ENCODE measurements at places on chromosomes 6 and 20.
A peak's percentile ranks its signal among the peaks of the same experiment; 100 is the strongest.

DNA sequence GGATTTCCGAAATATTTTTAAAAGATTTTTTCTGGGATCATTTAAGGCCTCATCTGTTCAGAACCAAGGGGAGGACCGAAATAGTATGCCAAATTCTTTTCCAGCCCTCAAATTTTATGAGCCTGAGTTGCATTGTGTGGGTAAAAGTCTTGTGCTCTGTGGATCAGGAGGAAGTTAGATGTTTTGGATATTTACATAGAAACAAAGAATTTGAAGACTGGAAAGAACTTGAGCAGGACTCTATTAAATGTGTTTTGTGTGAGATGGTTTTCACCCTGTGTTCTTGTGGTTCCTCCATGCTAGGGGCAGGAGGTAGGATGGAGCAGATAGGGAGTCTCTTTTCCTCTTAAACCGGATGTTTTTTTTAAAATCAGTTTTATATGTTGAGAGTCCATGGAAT is 329.1 kb downstream of the LAMA2 start:
- DNase-seq, result no peak

GRCh38 chr20:48164566-48165400 is 379.5 kb upstream of the SULF2 start:
- DNase-seq, result no peak

- no peak for DNase-seq
These were observed 8.6 kb downstream of the BYSL start for GRCh38 chr6:41929924-41930323.

DNA sequence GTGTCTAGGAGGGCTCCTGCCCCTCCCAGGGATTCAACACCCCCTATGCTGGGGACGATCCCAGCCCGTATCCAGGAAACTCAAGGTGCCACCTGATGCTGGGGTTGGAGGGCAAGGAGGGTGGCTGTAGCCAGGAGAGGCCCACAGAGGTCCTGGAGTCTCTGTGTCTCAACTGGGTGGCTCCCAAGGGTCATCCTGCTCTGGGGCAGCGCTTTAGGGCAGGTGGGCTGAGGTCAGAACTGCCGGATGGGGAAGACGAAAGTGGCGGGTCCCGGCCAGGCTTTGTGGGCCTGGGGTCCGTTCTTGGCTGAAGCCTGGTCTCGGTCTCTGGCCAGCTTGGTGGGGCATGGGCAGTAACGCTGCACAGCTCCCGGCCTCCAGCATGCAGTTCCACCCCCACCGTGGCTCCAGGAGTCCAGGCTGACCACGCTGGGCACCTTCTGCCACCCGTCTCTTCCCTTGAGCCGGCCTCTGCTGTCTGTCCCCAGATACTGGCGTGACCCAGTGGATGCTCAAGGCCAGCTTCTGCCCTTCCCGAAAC is 2.8 kb upstream of the COL20A1 start:
- DNase-seq, result no peak

GRCh38 chr6:150230164-150230561 is 87.3 kb downstream of the PPP1R14C start:
- DNase-seq, result no peak

DNA sequence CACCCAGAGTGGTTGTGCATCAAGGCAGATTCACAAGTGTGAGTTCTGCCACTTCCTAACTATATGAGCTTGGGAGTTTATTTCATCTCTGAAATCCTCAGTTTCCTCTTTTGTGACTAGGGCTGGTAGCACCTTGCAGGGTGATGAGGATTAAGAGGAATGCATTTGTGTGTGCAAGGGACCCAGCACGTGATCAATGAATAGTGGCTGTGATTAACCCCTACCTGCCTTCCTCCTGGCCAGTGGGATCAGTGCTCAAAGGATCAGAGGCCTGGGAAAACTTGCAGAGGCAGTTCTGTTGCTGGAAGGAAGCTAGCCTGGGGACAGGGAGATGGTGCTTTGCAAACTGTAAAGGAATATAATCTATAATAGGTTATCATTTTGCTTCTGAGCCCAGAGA is 7.3 kb downstream of the SDC4 start:
- no peak for DNase-seq

- DNase-seq, result no peak
These were observed 43.4 kb downstream of the SLC23A2 start for GRCh38 chr20:4957939-4958362.

DNA sequence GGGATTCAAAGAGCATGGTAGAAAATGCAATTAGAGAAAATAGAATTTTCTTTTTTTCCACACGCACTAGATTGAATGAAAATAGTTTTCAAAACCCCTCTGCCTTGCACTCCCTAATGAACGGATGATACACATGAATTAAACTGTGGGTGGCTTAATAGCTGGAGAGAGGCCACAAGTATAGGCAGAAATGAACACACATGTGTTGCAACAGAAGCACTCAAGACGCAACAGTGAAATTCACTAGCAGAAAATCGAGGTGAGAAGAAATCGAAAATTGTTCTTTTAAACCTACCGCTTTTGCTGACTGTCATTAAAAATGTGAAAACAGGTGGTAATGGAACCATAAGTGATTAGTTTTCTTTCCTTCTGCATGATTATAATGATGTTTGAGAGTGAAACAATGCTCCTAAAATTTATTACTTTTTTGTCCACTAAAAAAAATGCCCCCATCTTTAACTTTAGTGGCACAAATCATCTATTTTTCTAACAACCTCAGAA is 80.1 kb upstream of the SHLD1 start:
- no peak for DNase-seq

DNA sequence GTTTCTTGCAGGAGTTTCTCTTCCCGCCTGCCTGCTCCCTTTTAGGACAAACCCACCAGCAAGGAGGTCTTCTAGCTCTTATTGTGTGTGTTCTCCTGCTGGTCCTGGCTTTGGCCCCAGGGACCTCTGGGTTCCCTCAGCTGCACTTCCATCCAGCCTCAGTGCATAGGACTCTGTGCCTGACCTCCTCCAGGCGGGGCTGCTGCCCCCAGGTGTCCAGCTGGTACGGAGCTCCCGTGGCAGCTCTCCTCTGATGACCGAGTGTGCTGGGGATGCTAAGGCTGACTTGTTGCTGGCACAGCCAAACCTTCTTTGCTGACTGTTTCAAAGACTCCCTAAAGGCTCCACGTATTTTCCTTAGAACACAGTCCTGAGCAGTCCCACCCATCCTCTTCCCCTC is 167.6 kb upstream of the PROKR2 start:
- no peak for DNase-seq

DNA sequence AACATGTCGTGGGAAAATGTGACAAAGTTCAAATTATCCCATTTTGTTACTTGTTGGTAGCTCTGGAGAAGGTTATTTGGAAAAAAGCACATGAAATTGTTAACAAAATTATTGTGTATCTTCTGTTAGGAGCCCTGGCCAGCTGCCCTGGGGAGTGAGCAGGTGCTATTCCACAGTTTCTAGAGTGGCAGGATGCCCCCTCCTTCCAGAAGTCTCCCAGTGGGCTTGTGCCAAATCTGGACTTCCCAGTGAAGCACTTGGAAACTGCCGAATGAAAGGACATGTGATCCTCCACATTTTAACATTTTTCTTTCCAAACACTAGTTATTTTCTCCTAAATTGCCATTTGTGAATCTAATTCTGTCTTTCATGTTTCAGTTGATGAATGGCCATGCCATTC is 66.9 kb upstream of the CLDN20 start:
- no peak for DNase-seq

DNA sequence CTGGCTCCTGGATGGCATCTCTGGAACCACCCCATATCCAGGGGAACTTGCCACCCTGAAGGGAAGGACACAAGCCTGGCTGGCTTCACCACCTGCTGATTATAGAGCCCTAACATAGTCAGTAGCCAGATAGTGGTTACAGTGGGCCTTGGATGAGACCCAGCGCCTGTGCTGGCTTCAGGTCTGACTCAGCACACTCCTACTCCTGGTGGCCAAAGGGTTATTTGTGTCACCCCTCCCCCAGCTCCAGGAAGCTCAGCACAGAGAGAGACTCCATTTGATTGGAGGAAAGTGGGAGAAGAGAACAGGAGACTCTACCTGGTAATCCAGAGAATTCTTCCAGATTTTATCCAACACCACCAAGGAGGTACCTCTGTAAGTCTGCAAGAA is 12.8 kb downstream of the SNX14 start:
- no peak for DNase-seq

DNA sequence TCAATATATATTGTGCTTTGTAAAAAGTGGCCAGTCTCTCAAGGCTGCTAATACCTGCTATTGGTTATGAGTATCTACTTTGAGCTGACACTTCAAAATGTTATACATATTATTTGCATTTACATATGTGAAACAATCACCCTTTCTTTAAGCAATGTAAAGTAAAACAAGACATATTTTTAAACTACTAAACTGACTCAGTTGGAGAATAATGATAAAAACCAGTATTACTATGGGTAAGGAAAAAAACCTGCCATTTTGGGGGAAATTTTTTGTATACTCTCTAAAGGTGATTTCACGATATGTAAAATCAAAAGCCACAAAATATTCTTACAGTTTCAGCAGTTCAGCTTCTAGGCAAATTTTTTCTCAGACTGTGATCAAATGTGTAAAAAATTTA is 232.3 kb downstream of the PRL start:
- no peak for DNase-seq

- no peak for DNase-seq
These were observed 1.0 kb downstream of the COL20A1 start for GRCh38 chr20:63293871-63294535.

- no peak for DNase-seq
These were observed 359.2 kb downstream of the GJA1 start for GRCh38 chr6:121794630-121795029.

- no peak for DNase-seq
These were observed 104.0 kb downstream of the GJA1 start for GRCh38 chr6:121539439-121539838.

- no peak for DNase-seq
These were observed 31.1 kb upstream of the SLC4A11 start for GRCh38 chr20:3270051-3270450.

GRCh38 chr6:75368864-75369402 is 84.3 kb upstream of the TMEM30A start:
- DNase-seq, result no peak

DNA sequence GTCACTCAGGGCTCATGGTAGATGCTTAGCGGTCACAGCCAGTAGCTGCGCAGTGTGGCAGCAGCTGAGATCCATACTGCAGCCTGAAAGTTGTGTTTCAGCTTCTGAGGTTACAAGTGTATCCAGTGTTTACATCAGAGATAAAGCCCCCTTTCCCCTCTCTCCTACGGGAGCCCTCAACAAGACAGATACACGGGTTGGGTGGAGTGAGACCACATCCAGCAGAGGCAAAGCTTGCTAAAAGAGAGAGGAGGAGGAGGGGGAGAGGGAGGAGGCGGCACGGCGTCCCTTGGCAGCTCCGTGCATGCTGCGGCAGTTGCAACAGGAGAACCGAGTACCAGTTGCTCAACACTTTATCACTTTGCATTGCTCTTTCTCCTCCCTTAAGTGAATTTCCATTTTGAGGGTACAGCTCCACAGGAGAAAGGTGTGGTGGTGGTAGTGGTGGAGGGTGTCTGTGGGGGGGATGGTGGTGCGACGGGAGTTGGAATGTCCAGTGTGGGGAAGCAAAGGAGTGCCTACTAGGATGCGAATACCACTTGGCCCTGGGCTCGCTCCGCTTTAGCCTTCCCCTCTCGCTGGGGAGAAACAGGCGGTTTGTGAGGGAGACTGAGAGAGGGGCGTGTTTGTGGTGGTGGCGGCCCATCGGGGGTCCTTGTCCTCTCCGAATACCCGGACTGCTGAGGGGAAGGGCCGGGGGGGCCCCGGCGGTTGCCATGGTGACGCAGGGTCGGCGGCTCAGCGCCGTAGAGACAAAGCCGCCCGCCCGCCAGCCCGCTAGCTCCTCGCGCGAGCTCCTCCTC is 405 bp upstream of the RNF182 start:
- peak; percentile 57 for DNase-seq

DNA sequence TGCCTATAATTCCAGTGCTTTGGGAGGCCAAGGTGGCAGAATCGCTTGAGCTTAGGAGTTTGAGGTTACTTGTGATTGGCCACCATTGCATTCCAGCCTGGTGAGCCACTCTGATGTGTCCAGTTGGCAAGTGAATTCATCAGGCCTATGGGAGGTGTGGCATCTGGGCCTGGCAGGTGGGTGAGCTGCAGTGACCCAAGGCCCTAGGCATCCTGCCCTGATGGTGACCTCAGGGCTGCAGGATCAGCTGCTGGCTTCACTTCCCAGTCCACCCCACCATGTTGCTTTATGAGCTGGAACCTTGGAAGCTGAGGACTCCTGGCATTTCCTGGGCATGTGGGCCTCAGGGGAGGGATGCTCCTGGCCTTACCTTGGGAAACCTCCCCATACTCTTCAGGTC is 20.5 kb downstream of the RSPH9 start:
- DNase-seq, result no peak

GRCh38 chr6:28814032-28814976 is 109.5 kb downstream of the TRIM27 start:
- DNase-seq, result no peak

DNA sequence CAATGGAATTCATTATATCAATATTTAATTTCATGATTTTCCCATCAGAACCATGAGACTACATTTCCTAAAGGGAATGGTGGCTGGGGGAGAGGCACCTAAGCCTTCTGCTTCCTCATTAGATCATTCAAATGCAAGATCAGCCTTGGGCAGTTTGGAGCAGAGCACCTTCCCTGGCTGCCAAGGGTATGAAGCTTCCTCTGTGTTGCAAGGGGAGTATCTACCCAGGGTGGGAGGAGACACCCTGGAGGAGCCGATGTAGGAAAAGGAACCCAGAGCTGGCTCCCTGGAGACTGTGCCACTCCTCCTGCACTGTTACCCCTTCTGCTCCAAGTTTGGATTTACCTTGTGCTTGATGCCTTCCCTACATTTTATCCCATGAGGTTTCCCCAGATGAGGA is 299.7 kb upstream of the PRDM1 start:
- DNase-seq, result no peak

- no peak for DNase-seq
These were observed 113.1 kb downstream of the C6orf58 start for GRCh38 chr6:127690092-127690491.

DNA sequence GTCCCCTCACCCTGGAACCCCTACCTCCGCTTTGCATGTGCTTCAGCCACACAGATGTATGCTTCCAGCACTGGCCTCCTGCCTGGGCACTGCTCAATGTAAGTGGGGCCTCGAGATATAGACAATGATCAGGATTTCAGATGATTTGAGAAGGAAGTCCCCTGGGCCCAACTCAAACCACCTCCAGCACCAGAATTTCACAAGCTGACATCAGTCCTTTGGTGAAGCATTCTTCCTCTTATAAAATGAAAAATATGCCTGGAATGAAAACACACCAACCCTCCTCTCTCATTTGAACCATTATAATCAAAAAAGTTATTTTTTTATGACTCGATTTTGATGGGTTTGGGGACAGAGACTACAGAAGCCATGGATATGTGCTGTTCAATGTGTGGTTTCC is 48.5 kb downstream of the BTBD3 start:
- DNase-seq, result no peak

GRCh38 chr6:68958327-68958726 is 323.2 kb downstream of the ADGRB3 start:
- no peak for DNase-seq

GRCh38 chr6:128882991-128883611 is at the start of gene LAMA2:
TSS of gene LAMA2 (plus strand) at chr6:128883138. CDS start at chr6:128883246, 108 bp downstream.
- peak; percentile 89 for DNase-seq

DNA sequence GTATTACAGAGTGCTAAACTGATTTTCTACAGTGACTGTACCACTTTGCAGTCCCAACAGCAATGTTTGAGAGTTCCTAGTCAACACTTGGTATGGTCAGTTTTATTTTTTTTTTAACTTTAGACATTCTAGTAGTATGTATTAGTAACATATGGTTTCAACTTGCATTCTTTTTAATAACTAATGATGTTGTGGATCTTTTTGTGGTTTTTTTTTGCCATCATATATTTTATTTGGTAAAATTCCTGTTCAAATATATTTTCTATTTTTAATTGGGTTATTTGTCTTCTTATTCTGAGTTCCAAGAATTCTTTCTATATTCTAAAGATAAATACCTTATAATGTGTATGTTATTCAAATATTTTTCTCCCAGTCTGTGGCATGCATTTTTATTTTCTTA is 189.4 kb upstream of the ECI2 start:
- DNase-seq, result no peak

Data from ovary (tissue), 10 donors.